Activated CD8-positive, alpha-beta memory T cell treated with anti-CD3 and anti-CD28 coated beads for 1 hour (primary cell): ENCODE measurements at places on chromosomes 2 and 18.
A peak's percentile ranks its signal among the peaks of the same experiment; 100 is the strongest.

DNA sequence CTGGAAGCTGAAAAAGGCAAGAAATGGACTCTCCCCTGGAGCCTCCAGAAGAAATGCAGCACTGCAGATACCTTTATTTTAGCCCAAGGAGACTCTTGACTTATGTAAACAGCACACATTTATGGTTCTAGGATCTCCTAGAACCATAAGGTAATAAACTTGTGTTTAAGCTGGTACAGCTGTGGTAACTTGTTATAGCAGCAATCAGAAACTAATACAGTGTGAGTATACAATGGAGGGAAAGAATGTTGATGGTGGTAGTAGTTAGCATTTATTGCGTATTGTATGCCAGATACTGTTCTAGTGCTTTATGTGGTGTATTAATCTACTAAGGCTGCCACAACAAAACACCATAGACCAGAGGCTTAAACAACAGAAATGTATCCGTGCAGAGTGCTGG lies 40.6 kb downstream of the FOSL2 start:
- DNase-seq = no peak

DNA sequence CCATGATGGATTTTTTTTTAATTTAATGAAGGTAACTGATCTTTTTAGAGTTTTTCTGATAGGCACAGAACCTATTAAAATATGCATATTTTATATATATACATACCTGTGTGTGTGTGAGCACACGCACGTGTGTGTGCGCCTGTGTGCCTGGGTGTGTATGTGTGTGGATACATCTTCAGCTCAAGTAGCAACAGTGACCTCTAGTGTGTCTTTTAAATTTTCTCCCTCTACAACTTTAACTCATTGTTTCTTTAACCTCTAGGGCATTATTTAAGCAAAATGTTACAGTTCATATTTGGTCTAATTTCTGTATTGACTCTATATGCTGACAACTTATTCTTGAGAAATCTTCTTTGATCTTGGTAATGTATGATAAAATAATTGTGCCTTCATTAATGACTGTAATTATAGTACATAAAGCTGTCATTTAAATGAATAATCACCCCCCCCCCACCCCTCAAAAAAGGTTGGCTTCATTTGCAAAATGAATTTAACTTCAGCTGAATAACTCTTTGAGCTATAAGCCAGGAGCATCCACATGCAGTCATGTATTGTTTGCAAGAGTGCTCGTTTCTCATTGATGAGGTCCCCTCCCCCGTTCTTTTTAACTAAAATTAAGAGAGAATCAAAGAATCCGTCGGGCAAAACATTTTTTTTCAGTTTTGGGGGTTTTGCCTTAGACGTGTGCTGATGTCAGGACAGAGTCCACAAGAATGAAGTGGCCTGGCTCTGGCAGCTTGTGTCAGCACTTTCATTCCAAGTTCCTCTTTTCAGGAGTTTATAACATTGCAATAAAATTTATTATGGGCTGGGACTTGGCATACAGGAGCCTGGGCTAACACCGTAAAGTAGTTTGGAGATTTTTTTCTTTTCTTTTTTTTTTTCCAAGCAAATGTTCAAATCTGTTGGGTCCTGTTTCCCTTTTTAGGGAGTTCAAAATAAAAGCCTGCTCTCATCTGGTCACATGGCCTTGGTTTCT lies 80.0 kb downstream of the ETAA1 start:
- no peak for DNase-seq

GRCh38 chr18:68330658-68331057 lies 384.2 kb downstream of the TMX3 start:
- DNase-seq = no peak

- DNase-seq = no peak
Measured at GRCh38 chr18:30406728-30407127, 635.8 kb downstream of the DSC3 start.

DNA sequence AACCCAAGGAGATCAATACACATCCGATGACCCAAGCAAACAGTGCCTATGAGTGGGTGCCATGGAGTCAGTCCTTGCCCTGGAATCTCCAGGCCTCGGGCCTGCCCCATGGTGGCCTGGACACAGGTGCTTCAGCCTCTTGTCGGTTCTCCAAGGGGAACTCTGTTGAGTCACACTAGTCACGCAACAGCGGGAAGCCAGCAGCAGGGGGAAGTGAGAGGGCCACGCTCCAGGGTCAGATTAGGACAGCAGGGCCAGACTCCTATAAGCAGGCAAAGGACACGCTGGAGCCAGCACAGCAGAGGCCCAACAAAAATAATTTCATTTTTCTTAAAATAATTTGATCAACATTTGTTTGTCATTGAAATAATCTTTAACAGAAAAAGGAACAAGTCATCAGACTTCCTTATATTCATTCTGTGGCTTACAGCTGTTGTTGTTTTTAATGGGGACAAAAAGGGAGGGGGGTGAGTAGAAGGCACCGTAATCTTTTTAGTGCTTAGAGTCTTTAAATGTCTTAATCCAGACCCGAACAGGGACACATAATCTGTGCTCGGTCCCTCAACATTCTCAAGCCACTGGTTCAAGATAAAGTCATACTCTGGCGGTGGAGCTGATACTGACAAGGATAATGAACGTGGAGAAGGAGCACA lies 16.4 kb upstream of the ARMC9 start:
- DNase-seq = no peak

GRCh38 chr18:42549596-42549995 lies 565.9 kb downstream of the RIT2 start:
- DNase-seq = no peak

- no peak for DNase-seq
Measured at GRCh38 chr18:73933685-73934084, 213.9 kb downstream of the FBXO15 start.

- DNase-seq = peak; percentile 19
Measured at GRCh38 chr2:204967199-204967960, 422.1 kb downstream of the PARD3B start.

DNA sequence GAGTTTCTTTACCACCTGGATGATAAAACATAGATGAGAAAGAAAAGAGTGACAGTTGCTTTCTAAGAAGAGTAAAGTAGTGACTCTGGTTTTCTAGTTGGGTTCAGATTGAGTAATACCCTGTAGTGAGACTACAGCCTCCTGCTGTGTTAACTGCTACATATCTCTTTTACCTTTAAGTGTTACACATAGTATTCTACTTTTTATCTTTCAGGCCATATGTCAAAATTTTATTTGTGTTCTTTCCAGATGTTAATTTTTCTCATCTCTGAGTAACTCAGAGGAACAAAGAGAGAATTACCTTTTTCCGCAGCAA lies 348.2 kb downstream of the CTNNA2 start:
- no peak for DNase-seq

- no peak for DNase-seq
Measured at GRCh38 chr2:157194097-157194688, 63.3 kb upstream of the GALNT5 start.

DNA sequence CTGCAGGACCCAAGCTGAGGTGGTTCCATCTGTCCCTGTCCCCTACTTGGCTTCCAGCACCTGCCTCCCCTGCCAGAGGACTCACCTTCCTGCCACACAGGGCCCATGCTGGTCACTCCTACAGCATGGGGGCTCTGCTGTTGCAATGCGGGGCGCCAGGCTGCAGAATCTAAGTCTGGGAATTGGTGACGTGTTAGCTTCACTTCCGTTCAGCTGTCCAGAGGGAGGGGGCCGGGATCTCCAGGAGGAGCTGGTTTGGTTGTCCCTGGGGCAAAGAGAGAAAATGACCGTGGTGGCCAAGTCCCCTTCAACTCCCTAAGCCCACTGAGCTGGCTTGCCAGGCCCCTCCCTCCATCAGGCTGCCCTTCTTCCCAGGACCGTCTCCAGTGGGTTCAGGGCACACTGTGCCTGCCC lies 69.5 kb downstream of the IL1R2 start:
- no peak for DNase-seq

DNA sequence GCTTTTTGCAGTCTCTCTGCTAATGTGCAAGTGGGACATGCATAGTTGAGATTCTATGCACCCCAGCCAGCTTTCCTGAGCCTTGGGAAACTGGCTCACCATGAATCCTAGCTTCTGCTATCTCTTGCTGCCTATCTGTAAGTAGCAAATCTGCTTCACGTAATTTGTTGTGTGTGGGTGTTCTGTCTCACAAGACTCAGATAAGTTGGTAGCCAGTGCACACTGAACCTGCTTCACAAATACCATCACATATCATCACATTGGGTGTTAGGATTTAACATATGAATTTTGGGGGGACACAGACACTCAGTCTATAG lies 13.9 kb upstream of the VRK2 start:
- no peak for DNase-seq

GRCh38 chr18:48931680-48932461 lies 18.9 kb downstream of the SMAD7 start:
- no peak for DNase-seq

GRCh38 chr2:152413228-152414030 lies 78.5 kb downstream of the FMNL2 start:
- no peak for DNase-seq

DNA sequence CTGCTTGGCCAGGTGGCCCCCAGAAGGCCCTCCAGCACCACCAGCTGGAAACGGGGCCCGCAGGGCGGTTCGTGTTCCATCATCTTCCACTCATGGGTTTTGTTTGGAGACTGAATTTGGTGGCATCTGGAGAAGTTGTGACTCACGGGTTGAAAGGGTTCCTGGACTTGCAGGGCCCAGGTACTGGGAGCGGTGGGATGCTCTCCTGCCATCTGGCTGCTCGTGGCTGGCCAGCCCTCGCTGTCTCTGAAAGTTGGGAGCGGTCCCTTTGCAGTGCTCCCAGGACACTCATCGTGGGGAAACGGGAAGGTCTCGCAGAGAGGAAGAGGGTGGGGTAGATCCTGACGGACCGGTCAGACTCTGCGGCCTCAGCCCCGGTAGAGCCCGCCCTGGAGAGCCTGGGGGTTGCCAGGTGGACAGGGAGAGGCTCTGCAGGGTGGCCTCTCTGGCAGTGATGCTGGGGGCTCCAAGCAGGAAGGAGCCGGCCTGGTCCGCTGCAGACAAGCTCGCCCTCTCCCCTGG lies 47.5 kb downstream of the TWIST2 start:
- no peak for DNase-seq

- no peak for DNase-seq
Measured at GRCh38 chr2:101858910-101859309, 132.8 kb upstream of the IL1R2 start.
